ENCODE measurements at places on chromosomes 3 and 15.

DNA sequence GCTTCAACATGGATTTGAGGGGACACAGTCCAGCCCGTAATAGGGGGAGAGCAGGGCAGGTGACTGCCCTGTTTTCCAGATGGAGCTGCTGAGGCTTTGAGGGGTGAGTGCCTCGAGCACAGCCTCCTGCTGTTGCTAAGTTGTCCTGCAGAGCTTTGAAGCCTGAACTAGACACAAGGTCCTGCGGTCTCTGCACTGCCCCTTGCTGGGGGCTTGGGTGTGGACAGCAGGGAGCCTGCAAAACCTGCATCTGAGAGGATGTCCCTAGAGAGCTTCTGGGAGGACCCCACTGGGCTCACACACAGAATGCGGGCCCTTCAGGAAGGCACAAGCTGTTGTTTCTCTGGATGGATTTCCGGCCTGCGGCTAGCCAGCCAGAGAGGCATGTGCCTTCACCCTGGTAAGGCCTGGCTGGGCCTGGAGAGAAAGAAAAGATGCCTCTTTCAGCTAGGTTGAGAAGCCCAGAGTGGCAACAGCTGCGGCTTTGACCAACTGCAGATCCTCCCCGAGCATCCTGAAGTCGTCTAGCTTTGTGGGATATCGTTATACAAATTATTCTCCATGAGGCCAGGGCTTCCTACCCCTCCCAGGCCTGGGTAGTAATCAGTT, 226.2 kb downstream of the SLCO3A1 start:
- DNase-seq = no peak

GRCh38 chr3:52688266-52688665, 2.4 kb downstream of the GNL3 start:
- no peak for DNase-seq

- DNase-seq = peak; percentile 85
Observed at GRCh38 chr3:50365080-50365841, 5.9 kb upstream of the TMEM115 start.

DNA sequence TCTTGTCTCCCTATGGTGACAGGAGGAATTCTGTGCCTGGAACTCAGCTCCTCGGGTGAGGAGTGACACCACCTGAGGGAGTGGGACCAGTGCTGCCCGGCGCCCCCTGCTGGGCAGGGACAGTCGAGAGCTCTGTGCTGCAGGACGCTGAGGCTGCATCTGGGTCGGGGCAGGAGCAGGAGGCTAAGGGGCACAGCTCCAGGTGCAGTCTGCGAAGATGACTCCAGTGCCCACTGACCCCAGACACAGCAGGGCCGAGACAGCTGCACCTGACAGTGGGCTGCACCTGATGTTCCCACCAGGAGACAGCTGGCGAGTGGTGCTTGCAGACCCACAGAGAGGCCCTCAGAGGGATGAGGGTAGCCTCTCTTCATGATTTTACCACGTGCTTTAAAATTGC, 152.9 kb downstream of the ATP10A start:
- peak; percentile 81 for DNase-seq

GRCh38 chr15:58594898-58595297, 154.6 kb downstream of the ADAM10 start:
- DNase-seq = no peak

- no peak for DNase-seq
Observed at GRCh38 chr3:4645468-4645867, 152.3 kb downstream of the ITPR1 start.

DNA sequence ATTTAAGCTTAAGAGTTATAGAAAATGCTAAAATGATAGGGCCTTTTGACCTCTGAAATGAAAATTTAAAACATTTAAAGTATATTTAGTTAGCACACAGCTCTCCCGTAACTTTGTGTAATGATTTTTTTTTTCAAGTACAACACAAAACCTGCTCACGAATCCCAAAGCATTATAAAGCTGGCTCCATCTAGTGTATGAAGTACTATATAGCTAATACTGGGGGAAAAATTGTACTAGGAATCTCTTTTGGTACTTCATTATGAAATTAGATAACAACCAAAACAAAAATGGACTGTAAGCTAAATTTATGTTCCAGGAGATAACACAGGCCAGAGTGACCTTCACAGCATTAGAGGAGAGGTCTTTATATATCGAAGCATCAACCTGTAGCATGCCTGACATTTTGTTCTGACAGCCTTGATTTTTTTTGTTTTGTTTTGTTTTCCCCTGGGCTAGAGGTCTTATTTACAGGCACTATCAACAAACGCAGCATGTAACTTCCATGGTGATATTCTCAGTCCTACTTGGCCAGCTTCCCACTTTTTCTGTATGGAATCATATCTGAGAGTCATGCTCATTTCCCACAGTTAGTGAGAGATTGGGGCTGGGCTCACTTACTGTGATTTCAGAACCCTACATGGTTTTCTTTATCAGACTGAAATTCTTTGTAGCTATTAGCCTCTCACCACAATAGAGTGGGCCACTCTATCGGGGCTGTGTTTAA, 116.3 kb downstream of the MITF start:
- peak; percentile 35 for DNase-seq

DNA sequence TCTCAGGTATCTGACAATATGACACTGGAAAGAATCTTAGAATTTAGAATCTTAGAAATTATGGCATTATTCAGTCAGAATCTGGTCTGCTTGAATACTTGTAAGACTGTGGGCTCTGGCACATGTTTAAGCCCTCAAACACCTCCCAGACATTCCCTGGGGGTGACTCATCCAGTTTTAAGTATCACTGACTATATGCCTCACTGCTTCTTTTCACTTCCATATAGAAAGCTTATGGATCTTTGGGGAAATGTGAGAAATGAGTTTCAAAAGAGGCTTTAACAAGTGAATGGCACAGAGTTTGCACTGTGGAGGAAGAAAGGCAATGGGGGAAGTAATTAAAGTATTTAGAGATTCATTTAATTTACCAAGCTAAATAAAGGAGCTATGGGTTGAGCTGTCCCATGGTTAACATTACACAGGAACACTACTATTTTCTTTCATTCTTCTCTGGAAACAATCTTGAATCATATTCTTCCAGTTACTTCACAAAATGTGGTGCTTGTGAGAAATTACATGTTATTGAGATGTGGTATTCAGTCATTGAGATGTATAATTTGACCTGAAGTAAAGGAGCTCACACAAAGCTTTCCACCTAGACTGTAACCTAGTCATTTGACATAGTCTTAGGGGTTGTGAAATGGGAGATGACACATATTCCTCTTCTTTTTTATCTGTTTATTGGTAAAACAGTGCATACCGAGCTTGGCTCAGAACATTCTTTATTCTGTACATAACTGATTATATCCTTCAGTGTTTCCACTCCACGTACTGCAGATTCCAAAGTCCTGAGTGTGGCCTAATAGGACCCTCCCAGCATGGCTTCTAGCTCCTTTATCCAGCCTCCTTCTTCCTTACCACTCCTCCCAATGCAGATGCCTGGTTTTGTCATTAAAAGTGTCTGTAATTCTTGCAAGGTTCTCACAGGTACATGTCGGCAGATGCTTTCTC, 544.6 kb upstream of the NECTIN3 start:
- no peak for DNase-seq

- DNase-seq = no peak
Observed at GRCh38 chr15:27951191-27951890, 147.8 kb downstream of the OCA2 start.

DNA sequence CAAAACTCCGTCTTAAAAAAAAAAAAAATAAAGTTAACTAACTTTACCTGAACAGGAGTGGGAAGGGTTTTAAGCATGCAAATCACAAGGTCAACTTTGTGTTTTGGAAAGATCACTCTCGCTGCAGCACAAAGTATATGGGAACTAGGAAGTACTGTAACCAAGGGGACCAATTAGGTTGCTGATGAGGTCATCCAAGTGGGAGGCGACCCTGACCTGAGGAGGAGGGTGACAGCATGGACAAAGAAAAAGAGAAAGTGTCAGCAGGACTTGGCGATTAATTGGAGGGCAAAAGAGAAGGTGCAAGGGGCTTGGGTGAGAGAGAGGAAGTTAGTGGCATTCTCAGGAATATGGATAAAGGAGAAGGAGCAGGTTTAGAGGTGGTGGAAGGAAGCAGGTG, 89.5 kb upstream of the ZBED2 start:
- no peak for DNase-seq

DNA sequence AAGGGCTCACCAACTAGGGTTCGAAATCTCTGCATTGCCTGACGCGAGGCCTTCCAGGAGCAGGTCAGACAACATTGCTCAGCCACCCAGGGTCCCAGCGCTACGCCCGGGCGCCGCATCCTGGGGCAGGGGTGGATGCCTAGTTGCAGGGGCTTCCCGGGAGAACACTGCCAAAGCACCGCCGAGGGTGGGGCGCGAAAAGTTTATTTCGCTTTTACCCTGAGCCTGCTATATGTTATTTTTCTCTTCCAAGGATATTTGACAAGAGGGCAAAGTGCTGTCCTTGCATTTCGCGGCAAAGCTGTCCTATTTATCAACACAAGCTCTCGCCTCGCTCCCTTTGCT, 549 bp upstream of the SOX14 start:
- DNase-seq = no peak

- no peak for DNase-seq
Observed at GRCh38 chr3:112391648-112392047, 58.7 kb downstream of the CD200 start.

DNA sequence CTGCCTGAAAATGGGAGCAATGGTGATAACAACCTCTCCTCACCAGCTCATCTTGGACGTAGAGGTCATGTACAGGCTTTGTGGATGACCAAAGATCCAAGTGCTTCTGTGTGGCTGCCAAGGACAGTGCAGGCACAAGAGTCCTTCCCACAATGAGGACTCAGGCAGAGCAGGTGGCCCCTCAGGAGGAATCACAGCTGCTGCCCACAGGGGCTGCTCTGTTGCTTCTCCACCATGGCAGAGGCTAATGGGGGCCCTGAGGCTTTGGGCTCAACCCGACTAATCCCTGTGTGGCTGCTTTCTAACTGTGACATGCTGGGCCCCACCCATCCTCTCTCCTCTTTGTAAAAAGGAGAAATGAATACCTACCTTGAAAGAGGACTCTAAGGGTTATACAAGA, 58.1 kb upstream of the MRPS22 start:
- no peak for DNase-seq

- no peak for DNase-seq
Observed at GRCh38 chr3:5073374-5074085, 48.6 kb upstream of the ARL8B start.

DNA sequence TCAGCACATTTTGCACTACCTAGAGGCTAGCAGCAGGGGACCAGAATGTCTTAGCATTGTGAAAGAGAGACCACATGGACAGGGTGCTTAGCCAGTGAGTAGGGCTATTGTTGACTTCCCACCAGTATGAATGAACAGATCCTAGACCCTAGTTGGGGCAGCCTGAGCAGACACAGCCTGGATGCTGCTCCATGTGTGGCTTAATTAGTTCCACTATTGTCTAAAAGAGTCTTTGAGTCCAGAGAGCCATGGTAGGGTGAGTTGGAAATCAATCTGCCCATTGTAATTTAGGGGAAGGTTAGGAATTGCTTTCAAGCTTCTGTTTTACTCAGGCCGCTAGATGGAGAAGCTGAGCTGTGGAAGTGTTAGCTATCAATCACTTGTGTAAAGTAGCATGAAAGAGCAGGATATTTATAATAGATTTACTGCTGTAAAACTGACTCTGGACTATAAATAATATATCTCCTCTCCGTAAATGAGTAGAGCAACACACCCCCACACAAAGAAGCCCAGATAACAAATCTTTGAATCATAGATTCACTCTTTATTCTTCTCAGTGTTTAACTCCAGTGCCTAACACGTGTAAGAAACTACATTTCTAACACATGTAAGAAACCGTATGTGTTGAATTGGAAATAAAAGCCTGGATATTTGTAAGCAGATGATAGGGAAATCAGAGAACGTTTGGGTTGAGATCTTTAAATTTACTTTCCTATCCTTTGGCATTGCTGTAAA, 4.1 kb upstream of the GCSAM start:
- peak; percentile 37 for DNase-seq

DNA sequence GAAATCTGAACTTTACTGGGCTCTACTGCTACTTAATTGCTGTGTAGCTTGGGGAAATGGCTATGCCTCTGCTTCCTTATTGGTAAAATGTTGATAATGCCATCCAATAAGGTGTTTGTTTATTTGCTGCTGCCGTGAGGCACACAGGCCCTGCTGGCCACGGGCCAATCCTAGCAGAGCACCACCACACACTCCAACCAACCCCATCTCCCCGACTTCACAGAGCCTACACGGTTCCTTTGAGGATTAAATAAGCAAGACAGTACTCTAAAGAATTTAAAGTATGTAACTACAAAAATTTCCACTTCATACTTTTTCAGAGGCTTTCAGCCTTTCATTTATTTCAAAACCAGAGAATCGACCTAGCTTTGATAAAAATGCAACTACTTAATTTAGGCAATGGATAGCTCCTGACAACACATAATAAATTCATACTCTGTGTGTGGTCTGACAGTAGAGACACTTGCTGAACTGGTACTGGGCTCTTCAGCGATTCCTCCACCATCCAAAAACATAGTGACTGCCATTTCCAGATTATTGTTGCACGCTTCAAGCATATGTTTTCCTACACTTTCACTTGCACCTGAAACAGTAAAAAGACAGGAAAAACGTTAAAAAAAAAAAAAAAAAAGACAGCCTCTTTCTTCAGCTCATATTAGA, 25.3 kb downstream of the UBXN7 start:
- DNase-seq = peak; percentile 30

DNA sequence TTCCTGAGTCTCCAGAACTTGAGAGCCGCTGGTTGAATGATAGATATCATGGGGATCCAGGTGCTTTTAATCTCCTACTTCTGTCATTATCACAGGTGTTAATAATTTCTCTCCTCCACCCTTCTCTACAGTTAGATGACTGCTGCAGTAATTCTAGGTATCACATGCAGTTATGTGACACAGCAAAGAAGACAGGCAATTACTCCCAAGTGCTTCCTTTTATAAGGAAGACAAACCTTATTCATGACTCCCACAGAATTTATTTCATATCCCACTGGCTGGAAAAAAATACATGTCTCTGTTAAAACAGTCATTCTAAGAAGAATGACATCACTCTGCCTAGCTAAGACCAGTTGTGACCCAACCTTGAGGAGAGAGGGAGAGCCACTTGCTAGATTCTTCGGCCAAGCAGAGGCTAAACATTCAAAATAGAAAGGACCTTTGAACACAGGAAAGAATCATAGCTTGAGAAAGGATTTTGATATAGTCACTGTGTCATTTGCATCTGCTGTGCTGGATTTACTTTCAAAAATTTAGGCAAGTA, 500.6 kb downstream of the SI start:
- no peak for DNase-seq

- DNase-seq = no peak
Observed at GRCh38 chr3:118949113-118949760, 85.4 kb downstream of the IGSF11 start.

- DNase-seq = no peak
Observed at GRCh38 chr3:171181907-171182690, 155.6 kb upstream of the SLC2A2 start.

GRCh38 chr15:99275525-99276128, 24.3 kb downstream of the LRRC28 start:
- DNase-seq = no peak

GRCh38 chr15:64429448-64429847, 30.9 kb upstream of the ZNF609 start:
- DNase-seq = no peak

DNA sequence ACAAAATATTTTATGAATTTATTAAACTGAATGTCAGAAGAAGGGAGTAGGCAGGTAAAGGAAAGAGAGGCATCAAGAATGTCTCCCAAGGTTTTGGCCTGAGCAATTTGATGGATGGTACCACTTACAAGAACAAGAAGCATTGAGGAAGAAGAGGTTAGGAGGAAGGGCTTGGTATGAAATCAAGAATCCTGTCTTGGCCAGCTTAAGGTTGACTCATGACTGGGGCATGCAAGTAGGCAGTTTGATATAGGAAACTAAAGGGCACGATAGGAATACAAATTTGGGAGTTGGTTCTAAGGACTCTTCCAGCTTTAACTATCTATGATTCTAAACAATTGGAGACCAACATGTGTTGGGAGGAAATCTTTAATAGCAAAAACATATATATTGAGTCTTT, 79.1 kb downstream of the NTRK3 start:
- no peak for DNase-seq
